ENCODE measurements at places on chromosomes 6 and 20.

DNA sequence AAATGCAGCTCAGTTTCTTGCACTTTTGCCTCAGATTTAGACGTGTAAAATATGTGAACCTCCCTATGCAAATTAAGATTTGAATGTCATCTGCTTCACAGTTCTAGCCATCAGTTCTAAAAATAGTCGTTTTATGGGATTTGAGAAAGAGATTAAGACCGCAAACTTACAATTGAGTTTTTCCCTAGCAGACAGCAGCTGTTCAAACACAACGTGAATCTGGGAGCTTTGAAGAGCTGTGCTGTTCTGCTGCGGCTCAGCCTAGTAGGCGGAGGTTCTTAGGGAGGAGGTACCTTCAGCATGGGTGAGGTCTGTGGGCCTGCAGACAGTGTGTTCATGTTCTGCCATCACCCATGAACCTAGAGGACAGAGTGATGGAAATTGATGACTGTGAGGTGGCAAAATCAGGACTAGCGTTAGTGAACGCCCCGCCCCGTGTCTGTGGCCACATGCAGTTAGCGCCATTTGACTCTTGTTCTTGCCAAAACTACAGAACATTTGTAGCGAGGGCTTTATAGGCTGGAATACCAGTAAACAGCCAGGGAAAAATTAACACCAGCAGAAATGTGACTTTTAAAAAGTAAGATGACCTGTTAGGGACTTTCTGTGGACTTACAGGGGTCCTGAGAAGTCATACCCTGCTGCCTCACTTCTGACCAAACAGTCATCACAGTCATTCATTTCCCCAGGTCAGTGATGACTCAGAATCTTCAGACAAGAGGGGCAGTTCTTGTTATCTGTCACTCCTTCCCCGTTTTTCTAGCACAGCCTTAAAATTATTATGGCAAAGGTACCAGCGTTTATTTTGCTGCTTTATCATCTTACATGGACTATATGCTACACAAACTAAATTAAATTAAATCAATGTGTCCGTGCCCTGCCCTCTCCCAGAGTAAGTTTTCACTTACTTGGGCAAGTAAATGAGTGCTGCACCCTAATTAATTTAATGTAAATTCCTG, 84.3 kb upstream of the TMEM181 start:
- peak; percentile 99 for DNase-seq

- no peak for DNase-seq
These were observed 45.3 kb upstream of the HFE start for GRCh38 chr6:26041946-26042345.

GRCh38 chr6:51459958-51460357, 627.5 kb downstream of the PKHD1 start:
- no peak for DNase-seq

DNA sequence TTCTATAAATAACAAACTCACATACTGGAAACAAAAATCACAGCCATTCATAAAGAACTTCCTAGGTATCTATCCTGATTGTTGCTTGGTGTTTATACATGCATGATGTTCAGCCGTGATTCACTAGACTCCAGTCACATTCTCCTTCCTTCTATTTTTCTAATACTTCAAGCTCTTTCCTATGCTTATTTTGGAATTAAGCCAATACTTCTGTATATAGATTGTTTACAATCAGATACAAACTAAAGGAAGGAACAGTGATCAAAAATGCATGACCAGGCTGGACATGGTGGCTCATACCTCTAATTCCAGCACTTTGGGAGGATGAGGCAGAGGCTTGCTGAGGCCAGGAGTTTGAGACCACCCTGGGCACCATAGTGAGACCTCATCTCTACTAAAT, 377.5 kb upstream of the IRAK1BP1 start:
- DNase-seq = no peak

GRCh38 chr6:106446287-106446885, 85.9 kb downstream of the CRYBG1 start:
- DNase-seq = peak; percentile 54

DNA sequence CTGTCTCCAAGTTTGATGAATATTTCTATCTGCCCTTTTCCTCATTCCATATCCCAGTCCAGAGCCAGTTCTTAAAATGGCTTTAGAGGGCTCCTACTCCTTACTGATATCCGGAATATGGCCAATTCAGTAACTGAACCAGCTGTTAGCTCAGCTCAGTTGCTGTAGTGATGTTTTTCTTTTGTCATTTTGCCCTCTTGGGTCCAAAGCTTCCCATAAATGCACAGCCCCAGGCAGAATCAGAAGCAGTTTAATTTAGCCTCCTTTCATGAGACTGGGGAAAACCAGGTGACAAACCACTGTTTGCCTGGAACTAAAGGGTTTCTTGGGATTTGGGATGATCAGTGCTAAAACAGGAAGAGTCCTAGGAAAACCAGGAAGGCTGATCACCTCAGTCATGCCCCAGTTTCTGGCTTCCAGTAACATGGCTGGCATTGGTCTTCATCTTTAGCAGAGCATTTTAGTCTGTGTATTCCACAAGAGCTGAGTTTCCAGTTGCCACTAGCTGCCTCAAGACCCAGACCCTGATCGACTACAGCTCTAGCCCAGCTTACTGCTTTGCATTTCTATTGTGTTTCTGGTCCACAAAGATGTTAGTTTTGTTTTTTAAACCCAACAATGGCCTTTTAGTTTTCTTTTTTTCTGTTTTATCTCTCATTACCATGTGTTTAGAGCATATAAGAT, 40.6 kb upstream of the REV3L start:
- DNase-seq = no peak

DNA sequence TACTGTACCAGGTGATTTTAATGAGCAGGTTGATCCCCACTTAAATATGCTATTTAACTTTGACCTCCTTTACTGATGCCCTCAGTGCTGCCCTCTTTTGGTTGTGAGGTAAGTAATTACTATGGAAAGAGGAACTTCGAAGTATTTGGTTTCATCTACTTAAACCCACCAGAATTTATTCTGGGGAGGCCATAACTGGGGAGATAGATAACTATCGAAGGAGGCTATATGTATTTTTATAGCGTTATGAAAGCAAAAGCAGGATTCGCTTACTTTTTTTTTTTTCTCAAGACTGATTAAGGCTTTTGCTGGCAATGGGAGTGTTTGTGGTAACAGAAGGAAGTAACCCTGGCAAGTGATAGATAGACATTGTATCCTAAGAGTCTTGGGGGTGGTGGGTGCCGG, 168.9 kb upstream of the CENPW start:
- DNase-seq = peak; percentile 22

DNA sequence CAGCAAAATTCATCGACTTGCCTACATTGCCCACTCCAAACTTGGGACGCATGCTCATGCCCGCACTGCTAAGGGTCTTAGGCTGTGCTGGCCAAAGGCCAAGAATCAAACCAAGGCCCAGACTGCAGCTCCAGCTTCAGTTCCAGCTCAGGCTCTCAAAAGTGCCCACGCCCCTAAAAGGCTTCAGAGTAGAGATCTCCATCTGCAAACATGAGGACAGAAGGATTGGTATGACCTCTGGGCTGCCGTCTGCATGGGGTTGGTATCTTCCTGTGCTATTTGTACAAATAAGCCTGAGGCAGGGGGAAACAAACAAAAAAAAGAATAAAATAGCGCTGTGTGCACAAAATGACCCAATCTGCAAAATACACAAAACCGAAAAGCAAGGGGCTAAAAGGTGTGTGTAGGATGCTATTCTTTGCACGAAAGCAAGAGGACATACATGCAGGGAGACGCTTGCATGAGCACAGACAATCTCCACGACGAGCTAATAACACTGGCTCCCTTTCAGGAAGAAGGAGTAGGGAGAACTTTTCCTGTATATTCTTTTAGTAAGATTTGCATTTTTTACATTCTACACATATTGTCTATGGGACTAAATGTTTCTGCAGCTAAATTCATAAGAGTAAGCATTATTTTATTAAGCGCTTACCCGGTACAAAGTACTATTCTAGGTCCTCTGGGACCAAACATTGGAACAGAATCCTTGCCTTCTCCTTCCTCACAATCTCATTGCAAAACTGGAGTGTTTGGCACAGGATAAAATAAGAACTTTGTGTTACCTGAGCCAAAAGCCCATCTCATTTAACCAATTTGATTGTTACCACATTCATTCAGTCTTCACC, 33.1 kb downstream of the ATP9A start:
- no peak for DNase-seq

GRCh38 chr6:142669471-142670351, 275.3 kb downstream of the HIVEP2 start:
- no peak for DNase-seq

- no peak for DNase-seq
These were observed 24.8 kb downstream of the ZNF311 start for GRCh38 chr6:28980137-28980851.

- DNase-seq = no peak
These were observed 51.6 kb upstream of the POU3F2 start for GRCh38 chr6:98782772-98783171.

GRCh38 chr6:138970856-138971425, 17.1 kb downstream of the REPS1 start:
- no peak for DNase-seq

DNA sequence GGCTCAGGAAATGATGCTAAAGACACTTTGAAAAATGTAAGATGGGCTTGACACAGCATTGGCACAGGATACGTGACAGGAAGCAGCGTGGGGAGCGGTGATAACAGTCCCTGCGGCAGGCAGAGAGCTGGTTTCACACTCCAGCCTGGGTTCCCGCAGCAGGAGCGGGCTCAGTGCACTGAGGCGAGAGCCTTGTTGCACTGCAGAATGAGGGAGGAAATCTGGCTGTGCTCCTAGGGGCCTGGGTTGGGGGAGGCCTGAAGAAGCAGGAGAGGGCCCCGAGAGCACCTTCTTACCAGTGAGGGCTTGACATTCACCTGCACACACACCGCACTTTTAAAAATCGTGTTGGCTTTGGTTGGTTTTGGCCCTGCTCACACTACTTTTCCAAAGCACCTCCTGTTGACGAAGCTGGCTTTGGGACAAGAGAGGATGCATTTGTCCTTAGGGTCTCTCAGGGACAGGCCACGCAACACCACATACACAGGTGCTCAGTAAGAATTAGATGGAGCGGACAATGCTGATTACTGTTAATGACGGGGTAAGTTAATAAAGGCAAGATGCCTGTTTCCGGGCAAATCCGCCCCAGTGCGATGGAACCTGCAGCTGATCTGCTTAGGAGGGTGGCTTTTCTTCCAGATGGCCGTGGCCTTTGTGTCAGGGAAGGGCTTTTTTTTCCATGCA, 49.4 kb upstream of the ARMC2 start:
- DNase-seq = no peak

- no peak for DNase-seq
These were observed 259.9 kb downstream of the FOXA2 start for GRCh38 chr20:22324505-22324904.

DNA sequence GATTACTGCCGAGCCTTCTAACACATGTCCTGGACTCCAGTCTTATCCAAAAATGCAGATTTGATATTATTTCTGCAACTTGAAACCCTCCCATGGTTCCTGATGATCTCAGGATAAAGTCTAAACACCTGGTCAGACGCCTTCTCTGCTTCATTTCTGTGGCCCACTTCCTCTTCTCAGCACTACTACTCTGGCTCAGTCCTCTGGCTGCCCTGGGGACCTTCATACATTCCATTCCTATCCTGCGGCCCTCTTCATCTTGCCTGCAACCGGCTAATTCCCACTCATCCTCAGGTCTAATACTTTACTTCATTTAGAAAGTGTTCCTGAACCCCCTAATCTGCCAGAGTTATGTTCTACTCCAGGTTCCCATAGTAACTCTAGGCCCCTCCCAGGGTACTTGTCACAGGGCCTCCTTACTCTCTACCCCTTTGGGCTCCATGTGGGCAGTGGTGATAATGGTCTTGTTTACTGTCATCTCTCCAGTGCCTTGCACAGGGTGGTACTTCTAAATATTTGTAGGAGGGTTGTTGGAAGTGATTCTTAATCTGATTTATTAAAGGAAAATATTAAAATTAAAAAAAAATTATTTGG, 18.9 kb downstream of the MAN1A1 start:
- DNase-seq = no peak

- DNase-seq = no peak
These were observed 616 bp downstream of the CHMP4B start for GRCh38 chr20:33811776-33812151.

DNA sequence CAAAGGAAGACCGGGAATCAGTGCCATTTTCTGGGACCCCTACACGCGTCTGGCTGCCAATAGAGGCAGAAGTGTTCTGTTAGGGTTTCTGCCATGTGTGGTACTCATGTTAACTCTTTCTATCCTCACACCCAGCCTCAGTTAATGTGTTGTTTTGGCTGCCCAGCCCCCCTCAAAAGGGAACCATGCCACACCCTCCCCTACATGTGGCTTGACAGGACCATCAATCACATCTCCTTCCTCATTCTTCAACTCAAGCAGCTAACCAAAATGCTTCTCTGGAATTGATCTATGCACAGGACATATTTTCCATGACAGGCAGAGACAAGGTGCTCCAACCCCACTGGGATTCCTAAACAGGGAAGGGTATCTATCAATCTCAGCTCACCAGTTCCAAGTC, 22.0 kb downstream of the AHCY start:
- DNase-seq = no peak

DNA sequence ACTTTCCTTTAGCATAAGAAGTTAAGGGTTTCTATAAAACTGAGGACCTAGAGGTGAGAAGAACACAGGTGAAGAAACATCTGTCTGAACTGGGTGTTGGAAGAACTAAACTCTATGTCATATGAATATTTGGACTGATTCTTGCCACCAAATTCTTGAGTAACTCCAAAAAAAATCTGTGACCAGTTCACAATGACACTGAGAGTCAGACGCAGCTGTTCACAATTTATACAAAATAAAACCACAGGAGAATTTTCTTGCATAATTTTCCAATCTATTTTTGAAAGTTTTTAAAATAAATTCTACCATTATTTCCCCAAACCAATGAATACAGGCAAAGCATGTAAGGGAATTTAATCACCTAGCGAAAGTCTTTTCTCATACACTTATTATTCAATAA, 148.1 kb upstream of the TCF21 start:
- no peak for DNase-seq

- DNase-seq = peak; percentile 62
These were observed 19.0 kb downstream of the SMAP1 start for GRCh38 chr6:70686548-70687133.

DNA sequence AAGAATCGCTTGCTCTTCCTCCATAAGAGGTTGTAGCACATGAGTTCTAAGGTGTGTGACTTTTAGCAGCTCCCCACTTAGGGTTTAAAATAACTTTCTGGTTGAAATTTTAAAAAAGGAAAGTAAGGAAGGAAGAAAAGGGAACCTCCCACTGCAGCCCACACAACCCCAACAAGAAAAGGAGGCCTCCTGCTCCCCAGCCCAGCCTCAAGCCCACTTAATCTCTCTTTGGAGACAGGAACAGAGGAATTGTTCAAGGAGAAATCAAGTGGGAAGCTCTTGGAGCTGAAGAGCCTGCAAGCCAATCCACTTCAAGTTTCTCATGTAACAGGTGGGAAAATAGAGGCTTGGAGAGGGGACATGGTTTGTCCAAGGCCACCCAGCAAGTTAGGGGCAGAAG, 39.1 kb upstream of the PREX1 start:
- no peak for DNase-seq

DNA sequence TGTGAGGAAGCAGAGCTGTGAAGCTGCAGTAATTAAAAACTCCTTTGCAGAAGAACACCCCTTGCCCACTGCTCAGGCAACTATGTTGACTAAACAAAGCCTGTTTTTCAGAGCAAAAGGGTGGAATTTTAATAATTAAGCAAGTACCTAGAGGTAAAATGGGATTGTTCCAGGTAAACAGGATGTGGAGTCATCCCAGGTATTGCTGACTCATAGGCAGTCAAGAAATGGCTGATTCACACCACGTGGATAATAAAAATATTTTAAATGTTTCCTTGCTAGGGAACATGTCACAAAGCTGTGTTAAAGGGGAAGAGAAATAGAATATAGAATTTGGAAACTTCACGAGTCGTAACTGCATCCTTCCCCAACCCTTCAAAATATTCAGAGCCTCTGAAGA, 491.8 kb downstream of the BTBD3 start:
- DNase-seq = no peak

- no peak for DNase-seq
These were observed 19.9 kb upstream of the RIPOR3 start for GRCh38 chr20:50711113-50711825.

Data from NCI-H1105 treated with DMSO at 0.1 percent for 48 hours (cell line).